ENCODE measurements at places on chromosomes 5 and 9. TPM values are rescaled to one million over a fixed set of nuclear protein-coding genes. Genes with fewer than 3 reads are reported as not detected.

GRCh38 chr9:14135421-14135820, 178.5 kb downstream of the NFIB start:
- DNase-seq = no peak

DNA sequence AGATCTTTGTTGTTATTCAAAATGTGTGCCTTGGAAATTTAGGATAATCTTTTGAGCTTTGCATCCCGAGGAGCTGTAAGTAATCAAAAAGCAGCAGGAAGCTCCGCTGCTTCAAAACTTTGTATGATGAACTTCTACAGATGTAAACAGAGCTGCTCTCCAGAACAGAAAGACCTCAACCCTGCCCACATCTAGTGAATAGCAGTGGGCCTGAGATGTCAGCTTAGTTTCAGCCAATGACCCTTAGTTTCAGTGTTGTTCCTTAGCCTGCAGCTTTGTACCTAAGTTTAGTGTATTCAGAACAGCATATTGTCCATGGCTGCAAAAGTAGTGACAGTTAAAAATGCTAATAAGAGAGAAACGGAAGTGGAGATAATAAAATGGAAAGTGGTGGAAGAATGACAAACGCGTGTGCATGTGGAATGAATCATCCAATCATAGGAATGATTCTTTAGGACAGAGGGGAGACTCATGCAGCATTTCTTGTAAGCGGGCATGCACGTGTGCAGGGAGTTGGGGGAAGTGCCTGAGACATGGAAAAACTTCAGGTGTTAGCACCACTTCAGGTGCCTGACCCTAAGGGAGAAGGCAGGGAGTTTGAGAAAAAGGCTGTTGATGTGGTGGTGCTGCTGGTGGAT, 24.9 kb downstream of the SNX24 start:
- no peak for DNase-seq

GRCh38 chr5:171603591-171603990, 182.0 kb upstream of the SMIM23 start:
- no peak for DNase-seq

KIAA0825 gene
- 0.98 TPM for total RNA-seq

- DNase-seq = no peak
Measured at GRCh38 chr9:104073098-104073769, 20.9 kb upstream of the SMC2 start.

FOXD4L3 gene
- total RNA-seq = not detected

DNA sequence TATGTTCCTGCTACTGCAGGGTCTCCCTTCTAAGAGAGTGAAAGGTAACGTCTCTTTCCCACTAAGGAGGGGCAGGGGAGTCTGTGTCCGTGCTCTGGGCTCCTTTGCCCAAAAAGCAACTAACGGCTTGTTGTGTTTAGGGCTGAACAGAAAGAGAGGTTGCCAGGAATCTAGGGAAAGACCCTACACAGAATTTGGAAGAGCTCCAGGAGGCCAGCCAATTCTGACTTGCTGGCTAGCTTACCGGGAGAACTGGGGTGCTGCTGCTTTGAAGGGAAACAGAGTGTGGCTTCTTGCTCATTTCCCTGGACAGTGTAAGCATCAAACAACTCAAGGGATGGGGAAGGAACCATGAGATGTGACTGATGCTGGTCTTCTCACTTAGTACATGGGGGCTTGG, 176.1 kb downstream of the GADD45G start:
- DNase-seq = no peak

TCF7 gene
- 8.5 TPM for total RNA-seq

DNA sequence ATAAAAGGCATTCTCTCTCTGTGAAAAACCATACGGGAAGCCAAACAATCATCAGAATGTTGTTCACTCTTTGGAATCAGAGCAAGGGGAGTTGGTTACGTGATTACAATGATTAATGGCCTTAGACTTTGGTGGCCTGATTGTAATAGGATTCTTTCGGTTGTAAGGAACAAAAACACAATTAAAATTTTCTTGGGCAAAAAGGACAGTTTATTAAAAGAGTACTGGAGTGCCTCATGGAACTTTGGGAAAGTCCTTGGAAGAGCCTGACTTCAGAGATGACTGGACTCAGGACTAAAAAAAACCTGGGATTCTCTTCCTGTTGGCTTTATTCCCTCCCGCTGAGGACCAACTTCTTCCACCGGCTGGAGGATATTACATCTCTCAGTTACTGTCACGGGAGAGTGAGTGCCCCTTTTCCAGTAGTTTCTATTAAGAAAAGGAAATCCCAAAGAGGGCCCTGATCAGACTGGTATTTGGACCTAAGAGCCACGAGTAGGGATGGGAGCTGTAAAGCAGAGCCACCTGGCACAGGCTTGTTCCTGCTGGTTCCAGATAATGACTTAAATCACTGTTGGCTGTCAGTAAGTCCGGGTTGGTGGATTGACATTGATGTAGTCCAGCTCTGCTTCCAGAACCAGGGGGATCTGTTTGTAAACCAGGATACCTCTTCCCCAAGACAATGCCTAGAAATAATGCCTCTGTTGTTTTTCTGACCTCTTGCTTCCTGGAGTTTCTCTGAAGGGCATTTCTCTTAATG, 53.9 kb downstream of the CFAP95 start:
- DNase-seq = no peak

ZNF658 gene
- 5.4 TPM for total RNA-seq
